ENCODE measurements at places on chromosomes 6 and 20.

DNA sequence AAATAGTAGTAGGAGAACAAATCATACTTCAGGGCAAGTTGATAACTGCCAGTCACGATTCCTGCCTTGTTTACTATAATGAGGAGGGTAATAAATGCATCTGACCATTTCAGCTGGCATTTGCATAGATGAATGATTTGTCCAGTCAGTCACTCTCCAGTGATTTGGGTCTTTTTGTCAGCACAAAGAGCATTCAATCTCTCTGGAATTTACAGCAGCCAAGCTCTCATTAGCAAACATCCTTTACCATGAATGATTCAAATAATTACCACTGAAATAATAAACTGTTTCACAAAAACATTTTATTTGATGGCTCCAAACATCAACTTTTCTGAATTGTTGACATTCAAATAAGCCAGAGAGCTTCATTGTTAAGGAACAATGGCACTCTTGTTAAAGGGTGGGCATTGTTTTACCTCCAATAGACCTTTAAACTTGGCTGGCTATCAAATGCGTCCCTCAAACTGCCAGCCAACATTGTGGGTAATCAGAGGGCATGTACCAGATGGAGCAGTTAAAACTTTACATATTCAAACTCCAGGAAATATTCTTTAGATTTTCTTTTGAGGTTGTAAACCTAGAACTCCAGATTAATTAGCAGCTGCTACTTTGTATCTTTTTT lies 30.0 kb upstream of the FBXL4 start:
- no peak for DNase-seq

DNA sequence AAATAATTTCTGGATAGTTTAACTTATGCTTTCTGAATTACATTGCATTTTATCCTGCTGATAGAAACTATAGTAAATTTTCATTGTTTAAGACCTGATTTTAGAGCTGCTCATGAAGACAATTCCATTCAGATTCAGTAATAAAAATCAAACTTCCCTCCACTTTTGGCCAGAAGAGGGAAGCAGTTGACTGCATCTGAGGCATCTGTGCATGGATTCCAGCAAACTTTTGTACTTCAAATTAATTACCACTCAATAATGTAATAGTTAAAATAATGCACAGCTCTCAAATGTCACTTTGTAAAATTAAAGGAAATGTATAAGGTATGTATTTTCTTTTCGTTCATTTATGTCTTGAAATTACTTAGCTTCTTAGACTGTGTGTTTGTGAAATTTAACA lies 64.2 kb upstream of the SLC35B3 start:
- DNase-seq = no peak

DNA sequence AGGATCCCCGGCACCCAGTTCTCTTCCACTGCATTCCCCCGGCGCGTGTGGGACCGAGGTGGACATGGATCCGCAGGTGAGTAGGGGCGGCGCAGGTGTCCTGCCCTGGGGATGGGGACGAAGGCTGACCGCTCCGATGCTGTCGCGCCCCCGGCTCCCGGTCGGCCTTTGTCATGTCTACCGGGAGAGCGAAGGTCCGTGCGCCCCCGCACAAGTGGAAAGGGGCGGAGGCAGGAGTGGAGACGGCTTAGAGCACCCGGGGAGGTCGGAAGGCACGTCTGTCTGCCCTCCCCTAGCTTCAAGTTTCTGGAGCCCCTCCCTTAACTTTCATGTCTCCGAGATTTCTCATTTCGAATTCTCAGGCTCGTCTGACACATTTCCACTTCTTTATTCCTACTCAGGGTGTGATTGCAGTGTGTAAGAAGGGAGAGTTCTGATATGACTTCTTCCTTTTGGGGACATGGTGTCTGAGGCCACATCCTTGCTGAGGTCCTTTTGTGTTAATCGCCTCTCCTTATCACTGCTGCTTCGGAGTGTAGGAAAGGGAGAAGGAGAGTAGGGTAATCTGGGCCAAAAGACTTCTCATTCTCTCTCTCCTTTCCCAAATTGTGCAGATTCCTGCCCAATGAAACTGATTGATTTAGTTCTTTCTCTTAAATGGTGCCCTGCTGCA lies 435 bp downstream of the KIFC1 start:
- no peak for DNase-seq

DNA sequence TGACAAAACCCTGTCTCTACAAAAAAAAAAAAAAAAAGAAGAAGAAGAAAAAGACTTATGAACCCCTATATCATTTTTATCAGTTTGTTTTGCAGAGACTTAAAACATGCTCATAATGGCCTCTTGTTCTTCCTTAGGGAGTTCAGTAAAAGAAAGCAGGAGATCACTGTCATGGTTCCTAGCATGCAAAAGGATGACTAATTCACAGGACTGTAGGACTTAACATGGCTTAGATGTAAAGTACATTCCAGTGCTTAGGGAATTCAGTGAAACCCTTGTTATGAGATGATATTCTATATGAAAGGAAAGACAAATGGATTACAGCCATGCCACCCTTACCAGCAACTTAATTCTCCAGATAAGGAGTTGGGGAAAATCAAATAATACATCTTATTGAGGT lies 29.5 kb downstream of the EEF1A1 start:
- no peak for DNase-seq

- DNase-seq = no peak
Measured at GRCh38 chr6:167491438-167492099, 166.7 kb downstream of the TTLL2 start.

- no peak for DNase-seq
Measured at GRCh38 chr20:33789109-33789857, 21.9 kb upstream of the CHMP4B start.

- DNase-seq = no peak
Measured at GRCh38 chr6:106158816-106159215, 72.7 kb downstream of the PRDM1 start.

DNA sequence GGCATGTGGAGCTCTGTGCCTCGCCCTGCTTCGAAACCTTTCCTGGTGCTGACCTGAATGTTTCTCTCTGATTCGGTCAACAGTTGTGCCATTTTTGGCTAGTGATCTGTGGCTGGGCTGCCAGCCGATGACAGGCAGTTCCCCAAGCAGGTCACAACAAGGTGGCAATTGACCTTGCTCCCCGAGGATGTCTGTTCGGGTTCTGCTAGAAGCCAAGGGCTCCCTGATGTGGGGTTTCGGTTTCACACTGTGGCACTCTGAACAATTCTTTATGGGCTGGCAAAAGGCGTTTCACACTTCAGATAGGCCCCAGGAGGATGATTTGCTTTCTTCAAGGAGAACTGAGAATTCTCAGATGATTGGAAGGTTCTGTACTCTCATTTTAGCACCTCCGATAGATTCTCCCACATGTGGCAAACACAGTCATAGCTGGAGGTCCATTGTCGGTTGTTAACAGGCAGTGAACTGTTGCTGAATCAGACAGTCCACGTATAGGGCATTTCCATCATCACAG lies 135.6 kb downstream of the SLC24A3 start:
- DNase-seq = no peak

DNA sequence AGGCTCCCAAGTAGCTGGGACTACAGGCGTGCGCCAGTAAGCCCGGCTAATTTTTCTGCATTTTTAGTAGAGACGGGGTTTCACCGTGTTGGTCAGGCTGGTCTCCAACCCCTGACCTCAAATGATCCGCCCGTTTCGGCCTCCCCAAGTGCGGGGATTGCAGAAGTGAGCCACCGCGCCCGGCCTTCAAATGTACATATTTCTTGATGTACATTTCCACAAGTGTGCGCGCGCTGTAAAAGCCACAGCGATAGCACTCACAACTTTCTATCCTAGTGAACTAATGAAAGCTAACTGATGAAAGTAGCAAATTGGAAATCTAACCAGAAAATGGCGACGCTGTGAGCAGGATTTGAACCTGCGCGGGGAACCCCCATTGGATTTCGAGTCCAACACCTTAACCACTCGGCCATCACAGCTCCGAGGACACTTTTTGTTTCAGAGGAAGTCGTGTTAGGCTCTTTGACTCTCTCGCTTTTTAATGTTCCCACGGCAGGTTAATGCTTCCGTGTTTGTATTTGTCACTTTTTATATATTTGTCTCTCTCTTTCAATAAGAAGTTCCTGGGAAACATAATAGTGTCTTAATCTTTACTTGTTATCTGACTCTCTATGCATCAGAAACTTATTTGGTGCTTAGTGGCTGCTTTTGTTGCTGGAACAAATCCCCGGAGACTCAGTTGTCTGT lies 199.4 kb upstream of the ZNF184 start:
- DNase-seq = no peak

DNA sequence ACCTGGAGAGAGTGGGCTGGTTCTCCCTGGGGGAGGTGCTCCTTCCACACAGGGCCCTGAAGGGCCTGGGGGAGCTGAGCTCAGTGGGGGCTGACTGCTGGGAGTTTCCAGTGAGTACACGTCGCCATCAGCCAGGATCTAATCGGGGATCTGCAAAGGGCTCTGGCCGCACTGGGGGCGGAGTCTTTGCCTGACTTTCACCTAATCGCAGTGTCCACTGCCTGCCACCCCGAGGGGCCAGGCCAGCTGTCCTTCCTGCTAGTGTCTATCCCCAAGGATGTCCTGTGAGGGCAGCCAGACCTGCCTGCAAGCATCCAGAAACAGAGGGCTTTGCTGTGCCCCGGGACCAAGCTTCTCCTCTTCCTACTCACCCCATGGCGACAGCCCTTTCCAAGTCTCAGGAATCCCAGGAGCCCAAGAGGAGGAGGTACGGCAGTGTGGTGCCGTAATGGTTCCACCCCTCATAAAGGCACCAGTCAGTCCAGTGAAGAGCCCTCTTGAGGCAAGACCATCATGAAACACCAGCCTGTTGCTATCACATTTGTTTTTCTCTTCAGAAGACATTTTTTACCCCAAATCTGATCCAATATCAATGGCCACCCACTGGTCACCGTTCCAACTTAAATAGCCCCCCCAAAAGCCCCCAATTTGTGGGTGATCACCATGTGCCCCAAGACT lies 243.1 kb upstream of the ECI2 start:
- no peak for DNase-seq

DNA sequence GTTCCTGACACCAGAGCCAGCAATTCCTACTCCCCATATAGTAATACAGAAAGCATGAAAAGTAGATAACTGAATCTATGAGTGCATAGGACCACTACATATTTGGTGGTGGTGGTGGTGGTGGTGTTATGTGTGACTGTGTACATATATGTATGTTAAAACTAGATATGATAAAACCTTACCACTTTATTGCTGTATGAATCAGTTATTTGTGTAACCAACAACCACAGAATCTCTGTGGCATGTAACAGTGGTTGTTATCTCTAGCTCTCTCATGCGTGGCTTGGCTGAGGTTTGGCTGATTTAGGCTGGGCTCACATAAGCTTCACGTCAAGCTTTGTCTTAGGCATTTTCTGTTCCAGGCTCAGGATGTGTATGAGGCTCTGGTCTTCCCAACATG lies 55.7 kb downstream of the PLCB1 start:
- no peak for DNase-seq

- no peak for DNase-seq
Measured at GRCh38 chr6:20812776-20813175, 278.5 kb downstream of the CDKAL1 start.

Measured in D721Med (cell line).